ENCODE measurements at places on chromosomes 7 and 10.

DNA sequence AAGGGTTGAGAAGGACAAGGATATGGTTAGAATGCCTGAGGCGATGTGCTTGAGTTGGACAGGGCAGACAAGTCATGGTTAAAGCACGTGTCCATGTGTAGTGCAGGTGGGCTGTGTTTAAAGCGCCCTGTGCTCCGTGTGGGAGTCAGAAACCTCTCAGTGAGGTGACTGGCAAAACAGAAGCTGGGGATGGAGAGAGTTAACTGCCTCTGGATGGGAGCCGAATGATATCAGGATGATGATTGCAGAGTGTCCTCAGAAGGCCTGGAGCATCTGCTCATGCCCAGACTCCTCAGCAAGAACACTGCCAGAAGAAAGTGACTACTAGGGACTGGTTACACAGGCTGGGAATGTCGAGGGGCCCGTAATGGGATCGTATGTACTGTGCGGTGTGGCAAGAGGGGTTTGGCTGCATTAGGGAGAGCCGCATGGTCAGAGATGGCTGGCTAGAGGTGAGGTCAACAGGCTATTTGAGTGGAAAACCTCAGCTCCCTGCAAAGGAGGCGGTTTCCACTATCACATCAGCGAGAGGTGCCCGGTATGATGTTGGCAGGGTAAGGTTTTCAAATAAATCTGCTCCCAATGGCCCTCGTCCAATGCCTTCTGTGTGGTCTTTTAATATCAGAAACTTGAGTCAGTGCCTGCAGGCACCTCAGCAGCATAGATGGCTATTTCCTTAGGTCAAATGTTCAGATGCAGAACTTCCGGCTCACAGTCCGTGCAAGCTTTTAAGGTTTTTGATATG is 26.1 kb upstream of the MRC1 start:
- DNase-seq, result peak; percentile 32

- DNase-seq, result no peak
These were observed 38.4 kb downstream of the ANK3 start for GRCh38 chr10:60351191-60351853.

- DNase-seq, result no peak
These were observed 21.0 kb upstream of the FIS1 start for GRCh38 chr7:101265622-101266516.

- DNase-seq, result no peak
These were observed 305.8 kb upstream of the KCND2 start for GRCh38 chr7:119967221-119967620.

DNA sequence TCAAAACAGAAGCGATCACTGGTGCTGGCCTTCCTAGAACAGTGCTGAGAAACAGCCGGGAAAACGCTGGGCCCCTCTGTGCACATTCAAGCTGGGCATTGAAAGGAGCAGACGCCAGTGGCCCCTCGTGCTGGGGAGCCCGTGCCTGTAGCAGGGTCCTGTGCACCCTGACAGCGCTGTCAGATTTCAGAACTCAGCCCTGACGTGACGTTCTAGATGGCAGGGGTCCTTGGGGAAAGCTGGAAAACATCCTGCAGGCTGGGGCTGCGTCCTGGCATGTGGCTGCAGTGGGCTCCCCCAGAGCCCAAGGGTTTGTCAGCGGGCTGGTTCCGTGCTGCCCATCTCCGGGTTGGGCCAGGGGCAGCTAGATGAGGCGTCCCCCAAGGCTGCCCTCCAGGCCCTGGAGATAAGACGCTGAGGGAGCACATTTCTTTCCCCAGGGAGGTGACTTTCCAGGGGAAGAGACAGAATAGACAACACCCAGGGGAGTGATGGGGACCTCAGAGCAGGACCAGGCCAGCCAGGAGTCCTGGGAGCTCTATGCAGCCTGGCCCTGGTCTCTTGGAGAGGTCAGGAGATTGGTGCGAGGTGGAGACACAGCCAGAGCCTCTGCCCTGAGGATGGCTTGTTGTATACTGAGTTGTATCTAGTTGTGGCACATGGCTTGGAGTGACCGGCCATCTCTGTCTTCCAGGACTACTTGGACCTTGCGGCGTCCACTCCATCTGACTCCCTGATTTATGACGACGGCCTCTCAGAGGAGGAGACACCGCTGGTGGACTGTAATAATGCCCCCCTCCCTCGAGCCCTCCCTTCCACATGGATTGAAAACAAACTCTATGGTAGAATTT is 12.1 kb upstream of the CSGALNACT2 start:
- DNase-seq, result no peak

DNA sequence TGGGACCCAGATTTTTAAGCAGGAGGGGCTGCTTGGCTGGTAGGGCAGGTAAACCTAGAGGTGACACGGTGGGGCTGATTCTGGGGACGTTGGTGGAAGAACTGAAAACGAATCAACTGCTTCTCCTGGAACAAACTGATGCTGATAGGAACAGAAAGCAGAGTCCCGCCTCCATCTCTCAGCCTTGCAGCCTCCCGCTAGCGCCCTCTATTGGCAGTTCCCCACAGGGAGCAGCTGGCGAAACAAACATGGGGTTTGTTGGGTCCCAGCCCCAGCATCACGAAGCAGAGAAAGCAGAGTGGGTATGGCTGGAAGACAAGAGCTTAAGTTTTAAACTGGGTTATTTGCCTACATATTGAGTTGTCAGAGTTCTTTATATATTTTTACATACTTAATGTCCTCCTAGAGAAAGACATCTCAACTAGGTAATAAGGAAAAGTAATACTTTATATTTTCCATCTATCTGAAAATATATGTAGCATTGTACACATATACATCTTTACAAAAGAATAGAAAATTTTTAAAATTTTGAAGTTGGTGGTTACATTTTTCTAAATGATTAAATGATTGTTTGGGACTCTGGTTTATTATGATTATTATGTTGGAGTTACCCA is 42.3 kb upstream of the FOXI2 start:
- no peak for DNase-seq

DNA sequence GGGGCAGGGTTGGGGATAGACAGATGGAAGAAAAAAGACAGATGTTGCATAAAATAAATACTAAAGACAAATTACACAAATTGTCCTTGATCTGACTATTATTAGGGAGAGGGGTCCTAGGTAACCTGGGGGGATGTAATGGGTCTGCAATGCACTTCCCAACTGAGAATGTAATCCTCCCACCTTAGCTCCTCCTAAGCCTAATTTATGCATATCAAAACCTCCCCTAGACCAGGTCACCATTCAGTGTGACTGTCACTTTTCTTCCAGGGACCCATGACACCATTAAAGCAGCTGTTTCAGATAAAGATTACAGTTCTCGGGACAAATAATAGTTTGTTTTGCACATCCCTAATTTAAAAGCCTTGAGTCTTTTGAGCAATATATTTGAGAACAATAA is 133.9 kb upstream of the FEZF1 start:
- no peak for DNase-seq

- peak; percentile 87 for DNase-seq
These were observed 20.7 kb downstream of the COX15 start for GRCh38 chr10:99711129-99711719.

DNA sequence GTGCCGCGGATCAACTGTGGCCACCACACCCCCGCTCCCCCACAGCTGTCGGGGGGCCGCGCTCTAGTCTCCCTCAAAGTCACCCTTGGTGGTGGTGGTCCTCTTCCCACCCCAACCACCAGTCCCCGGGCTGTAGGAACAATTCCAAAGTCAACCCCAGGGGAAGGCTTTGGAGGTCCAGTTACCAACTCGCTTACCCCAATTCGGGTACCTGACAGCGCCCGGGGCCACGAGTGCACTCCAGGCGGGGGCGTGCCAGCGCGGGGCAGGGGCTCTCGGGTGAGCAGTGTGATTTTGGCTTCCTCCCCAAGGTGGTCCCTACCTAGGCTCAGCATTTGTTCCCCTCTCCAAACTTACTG is 584 bp upstream of the ZMIZ1 start:
- DNase-seq, result no peak

DNA sequence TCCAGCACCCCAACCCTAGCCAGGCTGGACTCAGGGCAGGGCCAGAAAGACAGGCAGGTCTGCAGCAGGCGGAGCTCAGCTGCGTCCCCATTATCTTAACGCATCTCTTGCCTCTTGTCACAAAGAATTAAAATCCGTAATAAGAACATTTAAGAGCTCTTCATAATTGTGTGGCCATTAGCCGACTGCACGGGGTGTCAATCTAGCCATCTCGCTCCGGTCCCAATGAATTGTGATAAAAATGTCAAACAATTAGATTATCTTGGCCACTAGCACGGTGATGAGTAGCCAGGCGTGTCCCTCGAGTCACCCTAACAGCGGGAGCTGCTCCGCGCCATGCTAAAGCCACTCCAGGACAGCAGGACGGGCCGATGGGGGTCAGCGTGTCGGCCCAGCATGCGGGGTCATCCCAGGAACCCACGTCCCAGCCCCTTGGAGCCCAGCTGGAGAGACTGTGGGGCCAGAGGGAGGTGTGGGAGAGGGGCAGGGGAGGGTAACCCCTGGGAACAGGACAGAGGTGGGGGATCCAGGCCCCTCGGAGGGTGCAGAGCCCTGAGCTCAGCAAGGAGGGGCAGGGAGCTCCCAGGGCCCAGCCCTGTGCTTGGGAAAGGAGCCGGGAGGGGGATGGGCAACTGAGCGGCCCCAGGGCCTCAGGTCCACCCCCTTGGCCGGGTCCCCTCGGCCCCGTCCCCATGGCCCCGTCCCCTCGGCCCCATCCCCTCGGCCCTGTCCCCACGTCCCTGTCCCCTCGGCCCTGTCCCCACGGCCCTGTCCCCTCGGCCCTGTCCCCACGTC is 17.7 kb upstream of the NKX6-2 start:
- DNase-seq, result no peak

DNA sequence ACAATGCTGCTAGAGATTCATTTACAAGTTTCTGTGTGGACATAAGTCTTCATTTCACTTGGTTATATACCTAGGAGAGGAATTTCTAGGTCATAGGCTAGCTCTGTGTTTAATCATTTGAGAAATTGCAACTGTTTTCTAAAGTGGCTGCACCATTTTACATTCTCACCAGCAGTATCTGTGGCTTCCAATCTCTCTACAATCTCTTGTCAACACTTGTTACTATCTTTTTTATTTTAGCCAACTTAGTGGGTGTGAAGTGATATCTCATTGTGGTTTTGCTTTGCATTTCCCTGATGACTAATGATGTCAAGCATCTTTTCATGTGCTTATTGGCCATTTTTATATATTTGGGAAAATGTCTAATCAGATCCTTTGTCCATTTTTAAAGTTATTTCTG is 53.0 kb upstream of the DRGX start:
- DNase-seq, result peak; percentile 5

- no peak for DNase-seq
These were observed 21.6 kb downstream of the PRPF18 start for GRCh38 chr10:13608246-13608853.

DNA sequence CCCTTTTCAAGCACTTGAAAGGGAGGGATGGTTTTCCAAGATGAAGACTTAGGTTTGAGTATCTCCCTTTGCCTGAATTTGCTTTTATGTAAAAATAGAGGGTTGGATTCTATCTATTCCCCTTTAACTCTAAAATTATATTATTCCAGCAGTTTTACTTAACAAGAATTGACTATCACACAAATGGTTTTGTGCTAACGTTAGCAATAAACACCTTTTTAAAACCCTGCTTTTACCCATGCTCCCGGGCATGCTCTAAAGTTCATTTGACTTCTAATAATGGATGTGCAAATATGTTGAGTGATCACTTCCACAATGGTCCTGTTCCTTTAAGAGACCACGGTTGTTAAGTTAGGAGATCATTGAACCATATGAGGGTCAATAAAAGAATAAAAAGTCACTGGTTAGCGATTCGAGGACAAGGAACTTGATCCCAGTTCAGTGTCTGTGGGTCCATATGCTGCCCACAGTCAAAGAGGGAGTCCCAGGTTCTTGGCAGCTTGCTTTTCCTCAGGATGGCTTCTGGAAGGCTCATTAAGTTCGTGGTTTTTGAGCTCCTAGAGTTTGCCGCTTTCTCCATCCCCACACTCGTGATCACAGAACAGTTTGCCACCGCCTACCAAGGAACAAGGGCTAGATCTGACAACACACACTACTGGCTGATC is at the start of gene TMEM236:
TSS of gene TMEM236 (plus strand) at position 421 of the 665 bp plus-strand sequence. CDS start at position 516, 95 bp downstream.
- no peak for DNase-seq

DNA sequence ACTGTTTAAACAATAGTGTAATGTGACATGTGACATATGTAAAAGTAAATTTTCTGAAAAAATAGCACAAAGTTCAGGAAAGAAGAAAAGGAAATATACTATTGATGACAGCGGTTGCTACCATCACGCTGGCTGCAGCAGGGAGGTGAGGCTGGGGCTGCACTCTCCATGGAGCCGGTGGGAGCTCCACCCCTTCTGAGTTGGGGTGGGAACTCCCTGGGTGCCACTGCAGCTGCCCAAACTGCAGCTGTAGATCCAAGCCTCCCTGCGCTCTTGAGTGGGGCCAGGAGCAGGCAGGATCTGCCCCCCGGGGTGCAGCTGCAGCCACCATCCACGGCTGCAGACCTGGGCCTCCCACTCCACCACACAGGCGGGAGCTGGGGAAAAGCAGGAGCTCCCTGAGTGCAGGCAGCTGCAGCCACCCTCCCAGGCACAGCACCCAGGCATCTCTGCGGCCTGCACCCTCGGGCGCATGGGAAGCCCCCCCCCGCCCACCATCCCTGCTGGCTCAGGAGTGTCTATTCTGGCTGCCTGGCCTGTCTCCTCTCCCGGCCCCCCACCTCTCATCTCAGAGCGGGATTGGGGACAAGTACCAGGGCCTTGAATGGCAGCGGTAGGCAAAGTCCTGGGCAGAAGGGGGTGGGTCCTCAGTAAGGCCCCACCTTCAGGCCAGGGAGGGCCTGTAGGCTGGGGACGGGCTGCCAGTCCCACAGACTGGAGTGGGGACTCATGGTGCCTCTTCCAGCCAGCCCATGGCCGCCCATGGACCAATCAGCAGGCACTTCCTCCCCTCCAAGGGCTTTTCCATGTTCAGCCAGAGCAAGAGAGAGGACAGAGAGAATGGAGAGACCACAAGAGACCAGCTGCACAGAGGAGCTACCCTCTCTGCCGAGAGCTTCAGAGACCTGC is 50.1 kb downstream of the TNS3 start:
- DNase-seq, result no peak

DNA sequence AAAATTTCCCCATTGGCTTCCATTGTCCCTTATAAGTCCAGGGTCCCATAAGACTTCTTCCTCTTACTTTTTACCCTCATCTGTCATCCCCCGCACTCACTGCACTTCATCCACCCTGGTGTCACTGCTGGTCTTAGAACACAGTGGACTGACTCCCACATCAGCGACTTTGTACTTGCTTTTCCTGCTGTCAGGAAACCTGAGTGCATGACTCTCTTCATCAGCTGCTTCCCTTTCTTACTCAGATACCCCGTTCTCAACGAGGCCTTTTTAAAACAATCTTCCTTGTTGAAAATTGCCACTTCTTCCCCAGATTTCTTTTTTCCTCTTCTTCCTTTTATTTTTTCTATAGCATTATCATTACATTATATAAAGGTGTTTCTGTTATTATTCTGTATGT is 305.4 kb downstream of the SDK1 start:
- no peak for DNase-seq

DNA sequence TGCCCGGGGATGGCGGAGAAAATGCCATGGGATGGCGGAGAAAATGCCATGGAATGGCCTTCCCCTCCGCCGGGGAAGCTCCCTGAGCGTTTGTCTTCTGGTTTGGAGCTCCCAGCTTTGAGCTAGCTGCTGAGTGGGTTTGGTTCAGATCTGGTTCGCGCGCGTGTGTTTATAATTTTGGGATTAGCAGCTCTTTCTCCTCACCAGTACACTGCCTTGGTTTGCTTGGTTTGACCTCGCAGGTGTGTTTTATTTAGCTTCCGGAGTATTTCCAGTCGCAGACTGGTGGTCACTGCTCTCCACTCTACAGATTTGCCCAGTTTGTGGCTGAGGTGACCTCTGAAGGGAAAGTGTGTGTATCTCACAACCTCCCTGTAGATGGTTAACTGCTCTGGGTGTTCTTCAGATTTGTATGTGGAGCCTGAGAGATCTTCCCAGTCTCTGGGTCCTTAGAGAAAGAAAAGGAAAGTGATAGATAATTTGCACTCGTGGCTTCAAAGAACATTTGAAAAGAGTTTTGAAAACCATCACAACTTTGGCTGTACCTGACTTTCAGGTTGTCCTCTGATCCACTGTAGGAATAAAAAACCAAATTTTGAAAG is 597 bp downstream of the ZNF277 start:
- peak; percentile 24 for DNase-seq

Measured in fibroblast of the aortic adventitia (primary cell).